ENCODE measurements at places on chromosomes 1 and 21. TPM values are rescaled to one million over a fixed set of nuclear protein-coding genes. Genes with fewer than 3 reads are reported as not detected.

Gene C1orf94
- total RNA-seq = not detected

Gene GPR137B
- total RNA-seq = 10.9 TPM

Gene UQCRHL
- total RNA-seq = 1.0 TPM

DNA sequence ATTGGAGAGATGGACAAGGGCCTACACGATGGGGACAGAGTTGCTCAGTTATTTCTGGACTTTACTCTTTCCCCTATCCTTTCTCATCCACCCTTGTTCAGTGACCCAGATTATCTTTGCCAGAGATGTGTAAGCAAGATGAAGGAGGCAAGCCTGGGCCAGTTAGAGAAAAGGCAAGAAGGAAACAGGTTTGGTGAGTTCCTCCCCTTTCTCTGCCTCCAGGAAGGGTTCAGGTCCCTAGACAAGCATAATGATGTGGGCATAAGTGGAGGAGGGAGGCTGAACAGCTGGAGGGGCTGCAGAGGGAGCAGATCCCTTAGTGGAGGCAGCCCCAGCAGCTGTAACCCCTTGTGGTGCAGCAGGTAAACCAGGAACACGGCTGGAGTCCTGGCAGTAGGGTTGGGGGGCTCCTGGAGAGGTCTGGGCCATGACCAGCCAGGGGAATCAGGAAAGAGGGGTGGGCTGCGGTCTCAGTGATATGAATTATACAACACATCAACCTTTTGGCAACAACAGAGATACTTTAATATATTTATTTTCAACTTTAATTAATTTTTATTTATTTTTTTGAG is 9.2 kb upstream of the CDC42 start:
- DNase-seq = no peak

- DNase-seq = peak; percentile 82
Observed at GRCh38 chr1:11719313-11720032, 16.5 kb upstream of the AGTRAP start.

GRCh38 chr1:203038217-203038741 is 12.0 kb downstream of the PPFIA4 start:
- DNase-seq = peak; percentile 53

DNA sequence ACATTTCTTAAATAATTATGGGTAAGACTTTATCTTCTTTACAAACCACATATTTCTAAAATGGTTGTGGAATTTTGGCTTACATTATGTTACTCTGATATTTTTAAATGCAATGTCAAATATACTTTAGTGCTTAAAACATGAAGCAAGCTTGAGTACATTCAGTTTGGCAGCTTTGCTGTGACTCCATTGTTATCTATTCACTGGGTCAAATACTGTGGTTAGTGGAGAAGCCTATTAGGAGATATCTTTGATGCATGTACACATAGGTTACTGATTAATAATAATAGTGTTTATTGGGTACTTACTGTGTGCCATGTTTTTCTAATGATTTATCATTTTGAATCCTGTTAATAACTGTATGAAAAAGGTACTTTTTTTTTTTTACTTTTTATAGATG is 520.4 kb upstream of the B3GALT2 start:
- DNase-seq = no peak

DNA sequence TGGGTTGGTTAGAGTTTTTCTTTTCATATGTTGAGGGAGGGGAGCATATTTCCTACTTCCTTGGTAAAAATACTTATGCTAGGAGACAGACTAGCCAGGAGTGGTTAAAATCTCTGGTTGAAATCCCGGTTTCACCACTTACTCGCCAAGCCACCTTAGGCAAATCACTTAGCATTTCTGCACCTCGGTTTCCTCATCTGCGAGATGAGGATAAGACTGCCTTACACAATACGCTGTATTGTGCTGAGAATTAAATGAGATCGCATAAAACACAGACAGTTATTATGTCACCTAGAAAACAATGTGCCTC is 1.4 kb downstream of the IFFO2 start:
- no peak for DNase-seq

Gene SPATA17
- total RNA-seq = 0.52 TPM

GRCh38 chr1:220770245-220770913 is 16.3 kb upstream of the MTARC1 start:
- no peak for DNase-seq

GRCh38 chr21:38716942-38717341 is 88.8 kb upstream of the ETS2 start:
- DNase-seq = no peak
